Activated CD8-positive, alpha-beta memory T cell treated with anti-CD3 and anti-CD28 coated beads, Interleukin-2, amount 10 ng/mL, durations not matched to agents 7 days and 5 days (primary cell): ENCODE measurements at places on chromosomes 16 and 17.

DNA sequence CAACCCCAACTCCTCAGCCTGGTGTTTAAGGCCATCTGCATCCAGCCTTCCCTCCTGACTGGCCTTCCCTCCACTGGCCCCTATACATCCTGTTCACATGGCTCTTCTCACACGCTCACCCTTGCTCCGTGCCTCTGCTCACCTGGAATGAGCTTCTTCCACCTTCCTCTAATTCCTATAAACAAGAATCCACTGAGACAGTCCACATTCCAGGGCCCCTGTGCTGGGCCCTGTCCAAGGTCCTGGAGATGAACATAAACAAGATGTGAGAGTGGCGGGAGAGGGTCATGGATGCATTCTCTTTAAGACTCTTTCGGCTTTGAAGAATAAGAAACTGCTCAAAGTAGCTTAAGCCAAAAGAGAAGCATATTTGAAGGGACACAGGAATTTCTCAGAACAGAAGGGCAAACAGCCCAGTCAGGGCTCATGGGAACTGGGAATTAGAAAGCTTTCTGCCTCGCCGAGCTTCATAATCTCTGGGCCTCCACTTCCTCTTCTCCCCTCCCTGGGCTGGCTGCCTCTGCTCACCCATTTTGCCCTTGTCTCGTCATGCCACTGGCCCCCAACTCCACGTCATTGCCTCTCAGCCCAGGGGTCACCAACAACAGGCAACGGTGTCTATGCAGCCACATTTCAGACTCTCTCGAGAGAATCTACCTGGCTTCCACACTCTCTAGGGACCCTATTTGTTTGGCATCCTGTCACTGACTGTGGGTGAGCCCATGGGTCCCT lies 13.5 kb downstream of the SPPL2C start:
- no peak for DNase-seq

DNA sequence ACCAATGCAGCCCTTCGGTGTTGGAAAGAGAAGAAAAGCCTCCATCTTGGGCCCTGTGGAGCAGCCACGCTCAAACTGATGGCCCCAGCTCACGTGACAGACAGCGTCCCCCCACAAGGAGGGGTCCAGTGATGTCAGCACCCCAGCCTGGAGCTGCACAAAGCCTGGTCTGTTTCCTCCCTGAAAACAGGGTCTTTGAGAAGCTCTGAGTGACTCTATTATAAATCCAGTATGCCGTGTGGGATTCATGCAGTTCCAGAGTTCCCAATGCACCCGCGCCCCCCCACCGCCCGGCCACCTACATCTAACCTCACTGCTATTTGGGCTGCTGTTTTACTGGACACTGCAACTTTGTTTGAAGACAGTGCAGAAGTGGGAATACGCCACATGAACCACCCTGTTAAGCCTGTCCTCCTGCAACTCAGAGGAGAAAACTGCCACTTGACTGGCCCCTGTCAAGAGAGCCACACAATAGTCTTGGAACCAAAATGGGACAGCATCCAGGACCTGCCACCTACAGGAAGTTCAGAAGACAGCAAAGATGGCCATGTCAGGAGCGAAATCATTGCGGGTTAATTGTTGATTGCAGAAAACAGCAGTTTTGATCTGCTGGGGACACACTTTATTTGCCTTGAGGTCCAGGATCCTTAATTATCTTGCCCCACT lies 33.1 kb downstream of the PMP22 start:
- DNase-seq = no peak

DNA sequence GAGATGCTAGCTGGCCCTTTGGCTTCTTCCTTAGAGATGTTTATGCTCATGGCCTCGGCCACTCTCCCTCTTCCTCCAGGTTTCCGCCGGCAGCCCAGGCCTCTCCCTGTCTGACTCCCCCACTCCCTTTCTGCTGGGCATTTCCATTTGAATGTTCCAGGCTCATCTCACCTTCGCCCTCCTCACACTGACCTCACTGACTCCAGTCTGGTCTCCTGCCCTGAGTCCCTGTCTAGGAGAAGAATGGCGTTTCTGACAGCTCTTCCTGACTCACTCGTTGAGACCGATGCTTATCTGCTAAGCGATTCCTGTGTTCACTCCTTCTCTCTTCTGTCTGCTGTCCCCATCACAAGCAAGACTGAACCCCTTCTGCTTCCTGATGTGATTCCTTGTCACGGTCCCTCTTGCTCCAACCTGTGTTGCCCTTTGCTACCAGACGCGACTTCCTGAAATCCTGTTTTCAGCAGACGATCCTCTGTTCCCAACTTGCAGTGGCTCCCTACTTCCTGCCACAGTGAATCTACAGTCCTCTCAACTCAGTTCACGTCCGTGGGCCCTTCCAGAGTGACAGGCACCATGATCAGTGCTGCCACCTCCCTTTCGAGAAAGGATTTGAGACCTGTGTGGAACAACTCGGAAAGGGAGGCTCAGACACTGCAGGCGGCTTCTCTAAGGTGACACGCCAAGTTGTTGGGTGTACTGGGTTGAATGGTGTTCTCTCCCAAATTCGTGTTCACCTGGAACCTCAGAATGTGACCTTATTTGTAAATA lies 176.4 kb downstream of the MSI2 start:
- DNase-seq = no peak

GRCh38 chr17:17860766-17861107 lies 24.0 kb upstream of the SREBF1 start:
- DNase-seq = no peak

GRCh38 chr17:77905766-77906165 lies 52.7 kb upstream of the TNRC6C start:
- no peak for DNase-seq

DNA sequence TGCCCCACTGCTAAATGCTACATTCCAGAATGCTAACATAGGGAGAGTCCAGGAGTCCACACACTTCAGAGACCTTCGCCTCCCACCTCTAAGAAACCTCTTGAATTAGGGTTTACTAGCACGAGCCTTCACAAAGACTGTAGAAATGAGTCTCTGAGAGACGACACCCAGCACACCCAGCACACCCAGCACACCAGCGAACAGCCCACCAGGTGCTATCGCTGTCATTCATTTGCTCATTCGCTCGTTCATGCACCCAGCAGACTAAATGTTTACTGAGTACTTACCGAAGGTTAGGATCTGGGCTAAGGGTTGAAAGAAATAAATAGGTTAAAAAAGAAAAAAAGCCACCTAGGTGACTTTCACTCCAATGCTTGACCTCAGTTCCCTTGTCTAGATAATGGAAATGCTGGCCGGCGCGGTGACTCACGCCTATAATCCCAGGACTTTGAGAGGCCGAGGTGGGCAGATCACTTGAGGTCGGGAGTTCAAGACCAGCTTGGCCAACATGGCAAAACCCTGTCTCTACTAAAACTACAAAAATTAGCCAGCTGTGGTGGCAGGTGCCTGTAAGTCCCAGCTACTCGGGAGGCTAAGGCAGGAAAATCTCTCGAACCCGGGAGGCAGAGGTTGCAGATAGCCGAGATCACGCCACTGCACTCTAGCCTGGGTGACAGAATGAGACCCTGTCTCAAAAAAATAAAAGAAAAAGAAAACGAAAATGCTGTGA lies 100.8 kb downstream of the ADCY9 start:
- DNase-seq = no peak

DNA sequence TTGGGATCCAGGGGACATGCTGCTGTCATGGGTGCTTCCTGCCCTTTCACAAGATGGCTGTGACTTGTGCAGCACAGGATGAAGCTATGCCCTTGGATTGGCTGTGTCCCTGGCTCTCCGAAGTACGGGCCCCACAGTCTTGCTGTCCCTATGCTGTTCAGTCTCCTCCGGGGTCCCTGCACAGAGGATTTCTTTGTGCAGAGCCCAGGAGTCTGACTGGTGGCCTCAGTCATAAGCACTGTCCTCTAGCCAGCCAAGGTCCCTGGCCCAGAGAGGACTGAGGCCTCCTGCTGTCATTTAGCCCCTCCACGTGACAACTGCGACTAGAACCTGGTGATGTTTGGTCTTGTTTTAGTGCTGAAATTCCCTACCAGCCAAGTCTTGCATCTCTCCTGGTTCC lies 42.4 kb upstream of the CRISPLD2 start:
- no peak for DNase-seq

DNA sequence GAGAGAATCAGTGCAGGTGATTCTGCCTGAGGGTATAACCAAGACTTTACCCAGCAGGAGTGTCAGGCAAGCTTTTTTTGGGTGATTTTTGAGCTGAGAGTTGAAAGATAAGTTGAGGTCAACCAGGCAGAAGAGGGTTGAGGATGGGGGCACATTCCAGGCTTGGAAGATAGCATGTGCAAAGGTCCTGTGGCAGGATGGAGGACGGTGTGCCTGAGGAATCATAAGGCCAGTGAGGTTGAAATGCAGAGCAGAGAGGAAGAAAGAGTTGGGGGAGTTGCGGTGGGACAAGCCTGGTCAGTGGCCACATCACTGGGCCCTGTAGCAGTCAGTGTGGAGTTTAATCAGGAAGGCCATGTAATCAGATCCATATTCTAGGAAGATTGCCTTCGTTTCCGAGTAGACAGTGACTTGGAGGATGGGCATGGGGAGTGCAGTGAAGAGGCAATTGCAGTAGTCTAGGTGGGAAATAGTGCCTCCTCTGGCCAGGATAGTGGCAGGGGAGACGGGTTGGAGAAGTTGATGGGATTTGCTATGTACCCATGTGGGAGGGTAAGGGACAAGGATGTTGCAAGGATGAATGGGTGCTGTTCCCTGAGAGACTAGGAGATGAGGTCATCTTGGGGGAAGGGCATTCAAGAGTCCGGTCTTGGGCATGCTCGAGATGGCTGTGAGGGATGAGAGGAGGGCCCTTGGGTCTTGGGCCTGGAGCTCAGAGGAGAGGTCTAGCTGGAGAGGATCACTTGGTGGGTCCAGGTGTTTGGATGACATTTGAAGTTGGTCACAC lies 3.9 kb downstream of the PLEKHG4 start:
- no peak for DNase-seq

GRCh38 chr17:7260651-7261378 lies 1.5 kb downstream of the CLDN7 start:
- DNase-seq = no peak

GRCh38 chr16:75919664-75920063 lies 193.4 kb upstream of the CPHXL start:
- no peak for DNase-seq

DNA sequence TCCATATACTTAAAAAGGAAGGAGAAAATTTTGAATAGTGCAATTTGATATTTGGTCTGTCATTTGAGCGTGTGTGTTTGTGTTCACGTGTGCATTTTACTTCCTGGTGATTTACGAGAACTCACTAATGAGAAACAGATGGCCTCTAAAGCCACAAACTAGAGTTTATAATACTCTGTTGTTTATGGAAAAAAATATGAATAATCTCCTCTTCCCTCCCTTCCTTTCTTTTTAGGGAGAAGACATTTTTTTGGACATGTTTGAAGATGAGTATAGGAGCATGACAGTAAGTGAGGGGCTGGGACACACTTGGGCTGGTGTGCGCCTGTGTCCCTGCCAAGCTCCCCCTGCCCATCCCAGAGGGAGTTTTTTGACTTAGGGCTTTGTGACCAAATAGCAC lies 102.7 kb downstream of the CLEC16A start:
- no peak for DNase-seq

GRCh38 chr16:51134876-51135275 lies 16.2 kb downstream of the SALL1 start:
- DNase-seq = no peak

DNA sequence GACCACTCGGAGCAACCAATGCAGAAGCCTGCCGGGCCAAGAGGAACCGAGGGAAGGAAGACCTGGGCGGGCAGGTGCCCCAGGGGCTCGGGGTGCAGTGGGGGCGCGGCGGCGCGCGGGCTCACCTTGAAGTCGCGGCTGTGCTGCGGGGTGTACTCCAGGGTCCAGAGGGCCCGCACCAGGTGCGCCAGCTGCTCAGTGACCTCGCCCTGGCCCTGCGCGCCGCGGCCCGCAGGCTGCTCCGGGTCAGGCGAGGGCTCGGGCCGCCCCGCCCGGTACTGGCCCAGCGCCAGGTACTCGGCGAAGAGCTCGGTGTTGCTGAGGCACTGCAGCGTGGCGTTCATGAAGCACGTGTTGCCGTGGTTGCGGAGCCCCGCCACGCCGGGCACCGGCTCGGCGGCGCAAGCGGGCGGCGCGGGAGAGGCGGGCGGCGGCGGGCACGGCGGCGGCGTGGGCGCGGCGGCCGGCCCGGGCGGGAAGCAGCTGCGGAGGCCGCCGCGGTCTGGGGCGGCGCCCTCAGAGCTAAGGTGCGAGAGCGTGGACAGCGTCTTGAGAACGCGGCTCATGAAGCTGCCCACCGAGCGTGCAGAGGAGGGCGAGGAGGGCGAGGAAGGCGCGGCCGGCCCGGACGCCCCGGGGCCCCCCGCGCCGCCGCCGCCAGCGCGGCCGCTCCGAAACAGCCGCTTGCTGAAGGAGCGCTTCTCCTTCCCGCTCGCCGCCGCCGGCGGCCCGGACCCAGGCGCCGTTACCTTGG lies 562 bp downstream of the USP31 start:
- DNase-seq = peak; percentile 51

- no peak for DNase-seq
Observed at GRCh38 chr17:76071531-76072147, 678 bp downstream of the SRP68 start.

DNA sequence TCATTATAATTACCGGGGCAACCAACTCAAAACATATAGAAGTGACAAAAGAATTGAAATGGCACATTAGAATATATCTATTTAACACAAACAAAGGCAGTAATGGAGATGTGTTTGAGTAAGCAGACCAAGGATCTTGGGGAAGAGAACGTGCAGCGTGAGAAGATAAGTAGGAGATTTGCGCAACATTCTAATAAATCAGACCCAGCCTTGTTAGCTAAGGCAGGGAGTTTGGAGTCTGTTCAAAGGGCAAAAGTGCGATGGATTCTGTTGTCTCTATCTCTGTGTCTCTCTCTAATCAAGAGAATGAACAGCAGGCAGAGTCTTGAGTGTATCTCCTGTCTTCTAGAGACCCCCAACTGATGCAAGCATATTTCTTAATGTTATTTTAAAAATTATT lies 55.0 kb upstream of the FA2H start:
- peak; percentile 3 for DNase-seq

DNA sequence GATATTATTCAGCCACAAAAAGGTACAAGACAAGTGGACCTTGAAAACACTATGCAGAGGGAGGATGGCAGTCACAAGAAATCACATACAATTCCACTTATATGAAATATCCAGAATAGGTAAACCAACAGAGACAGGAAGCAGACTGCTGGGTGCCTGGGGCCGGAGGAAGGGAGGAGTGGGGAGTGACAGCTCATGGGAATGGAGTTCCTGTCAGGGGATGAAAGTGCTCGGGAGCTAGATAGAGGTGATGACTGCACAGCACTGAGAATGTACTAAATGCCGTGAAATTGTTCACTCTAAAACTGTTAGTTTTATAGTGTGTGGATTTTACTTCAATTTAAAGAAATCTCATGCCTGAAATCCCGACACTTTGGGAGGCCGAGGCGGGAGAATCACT lies 74.2 kb upstream of the MED9 start:
- DNase-seq = no peak
